Kasumi-1 (cell line): ENCODE measurements at places on chromosomes 11 and 22.

GRCh38 chr22:49815641-49816091, 12.0 kb downstream of the BRD1 start:
- DNase-seq = no peak

- no peak for DNase-seq
These were observed 50.9 kb upstream of the RTL6 start for GRCh38 chr22:44548981-44549380.

- DNase-seq = no peak
These were observed 15.5 kb upstream of the SLC25A17 start for GRCh38 chr22:40834619-40835018.

DNA sequence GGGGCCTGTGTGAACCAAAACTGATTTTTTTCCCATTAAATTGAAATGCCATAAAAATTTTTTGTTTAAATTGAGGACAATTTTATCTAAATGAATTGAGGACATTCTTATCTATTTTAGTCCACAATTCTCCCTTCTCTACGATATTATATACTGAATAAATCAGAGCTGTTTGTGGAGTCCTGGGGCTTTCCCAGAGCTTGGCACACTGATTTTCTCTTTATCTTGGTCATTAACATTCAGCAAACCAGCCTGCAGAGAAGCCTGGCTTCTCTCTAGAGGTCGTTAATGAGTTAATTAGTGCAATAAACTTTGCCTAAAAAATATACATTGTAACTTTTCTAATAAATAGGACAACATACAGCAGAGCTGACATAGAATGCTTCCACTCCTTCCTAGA, 615.7 kb downstream of the NELL1 start:
- no peak for DNase-seq

- no peak for DNase-seq
These were observed 34.4 kb downstream of the TP53I11 start for GRCh38 chr11:44916331-44916730.

- DNase-seq = no peak
These were observed 4.4 kb downstream of the BACE1-AS start for GRCh38 chr11:117295438-117296137.

DNA sequence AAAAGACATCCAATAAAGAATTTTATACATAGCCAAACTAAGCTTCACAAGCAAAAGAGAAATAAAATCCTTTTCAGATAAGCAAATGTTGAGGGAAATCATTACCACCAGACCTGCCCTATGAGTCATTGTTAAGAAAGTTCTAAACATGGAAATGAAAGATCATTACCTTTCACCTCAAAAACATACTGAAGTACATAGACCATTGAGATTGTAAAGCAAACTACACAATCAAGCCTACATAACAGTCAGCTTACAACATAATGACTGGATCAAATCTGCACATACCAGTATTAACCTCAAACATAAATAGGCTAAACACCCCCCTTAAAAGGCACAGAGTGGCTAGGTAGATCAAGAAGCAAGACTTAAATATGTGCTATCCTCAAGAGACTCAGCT, 501.0 kb upstream of the LUZP2 start:
- no peak for DNase-seq
